ENCODE measurements at places on chromosomes 5 and 9. TPM values are rescaled to one million over a fixed set of nuclear protein-coding genes. Genes with fewer than 3 reads are reported as not detected.

GRCh38 chr9:98316445-98317133 lies 61.1 kb upstream of the TBC1D2 start:
- DNase-seq: no peak

DNA sequence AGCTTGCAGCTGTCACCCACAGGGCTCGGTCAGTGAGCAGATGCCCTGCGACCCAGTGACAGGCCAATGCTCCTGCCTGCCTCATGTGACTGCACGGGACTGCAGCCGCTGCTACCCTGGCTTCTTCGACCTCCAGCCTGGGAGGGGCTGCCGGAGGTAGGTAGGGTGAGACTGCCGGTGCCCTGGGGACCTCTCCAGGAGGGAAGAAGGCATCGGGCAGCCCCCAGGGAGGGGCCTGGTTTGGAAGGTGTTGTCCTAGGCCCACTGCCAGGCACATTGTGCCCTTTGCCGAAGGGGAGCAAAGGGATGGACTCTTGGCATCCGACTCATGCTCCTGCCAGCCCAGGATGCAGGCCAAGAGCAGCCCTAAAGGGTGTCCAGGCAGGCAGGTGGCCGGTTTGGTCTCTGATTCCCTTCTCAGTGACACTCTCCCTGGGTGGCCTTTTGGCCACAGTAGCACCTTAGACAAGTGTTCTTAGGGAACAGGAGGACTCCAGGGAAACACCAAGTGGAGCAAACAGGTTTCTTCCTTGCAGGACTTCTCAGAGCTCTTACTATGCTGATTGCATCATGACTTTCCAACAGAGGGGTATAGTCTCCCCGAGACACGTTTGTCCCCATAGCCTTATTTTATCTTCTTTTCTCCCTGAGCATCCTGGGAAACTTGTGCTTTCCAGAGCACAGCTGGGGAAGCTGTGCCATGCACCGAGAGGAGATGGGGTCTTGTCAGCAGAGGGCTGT lies 28.1 kb upstream of the AIF1L start:
- no peak for DNase-seq

DNA sequence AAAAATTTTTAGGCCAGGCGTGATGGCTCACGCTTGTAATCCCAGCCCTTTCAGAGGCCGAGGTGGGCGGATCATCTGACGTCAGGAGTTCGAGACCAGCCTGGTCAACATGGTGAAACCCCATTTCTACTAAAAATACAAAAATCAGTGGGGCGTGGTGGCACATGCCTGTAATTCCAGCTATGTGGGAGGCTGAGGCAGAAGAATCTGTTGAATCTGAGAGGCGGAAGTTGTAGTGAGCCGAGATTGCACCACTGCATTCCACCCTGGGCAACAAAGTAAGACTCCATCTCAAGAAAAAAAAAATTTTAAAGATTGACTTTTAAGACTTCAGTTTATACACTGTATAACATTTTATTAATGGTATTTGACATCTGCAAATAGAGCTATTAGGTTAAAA lies 60.1 kb upstream of the GNAQ start:
- DNase-seq: no peak

DNA sequence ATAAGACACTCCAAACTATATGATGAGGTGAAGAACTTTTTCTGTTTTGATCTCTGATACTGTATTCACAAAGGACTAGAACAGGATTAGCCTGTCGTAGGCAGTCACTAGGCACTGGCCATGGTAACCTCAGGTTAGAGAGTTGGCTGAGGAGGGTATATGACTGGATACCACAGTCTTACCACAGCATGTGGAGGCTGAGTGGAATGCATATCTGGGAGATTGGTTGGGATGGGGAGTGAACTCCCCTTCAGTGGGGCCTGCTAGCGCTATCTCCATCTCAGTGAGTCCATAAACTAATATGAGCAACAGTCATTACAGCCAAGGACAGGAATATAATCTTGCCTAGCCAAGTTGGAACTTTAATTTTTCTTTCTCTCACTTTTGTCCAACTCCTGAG lies 339.1 kb downstream of the SPATA31D1 start:
- no peak for DNase-seq

- DNase-seq: no peak
Measured at GRCh38 chr5:142006363-142007236, 6.2 kb downstream of the GNPDA1 start.

GRCh38 chr5:25027061-25027460 lies 382.3 kb upstream of the CDH10 start:
- DNase-seq: no peak

DNA sequence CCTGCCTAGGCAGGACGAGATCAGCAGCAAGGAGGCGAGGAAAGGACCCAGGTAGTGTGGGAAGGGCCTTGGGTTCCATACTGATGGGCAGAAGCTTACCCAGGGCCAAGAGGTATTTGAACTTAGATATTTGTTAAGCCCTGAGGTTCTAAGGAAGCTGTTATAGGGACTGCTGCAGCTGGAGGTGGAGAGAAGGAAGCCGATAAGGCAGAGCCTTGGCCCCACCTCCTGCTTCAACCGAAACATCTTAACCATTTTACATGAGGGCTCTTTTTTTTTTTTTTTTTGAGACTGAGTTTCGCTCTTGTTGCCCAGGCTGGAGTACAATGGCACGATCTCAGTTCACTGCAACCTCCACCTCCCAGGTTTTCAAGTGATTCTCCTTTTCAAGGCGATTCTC lies 8.6 kb upstream of the AQP3 start:
- DNase-seq: no peak

DNA sequence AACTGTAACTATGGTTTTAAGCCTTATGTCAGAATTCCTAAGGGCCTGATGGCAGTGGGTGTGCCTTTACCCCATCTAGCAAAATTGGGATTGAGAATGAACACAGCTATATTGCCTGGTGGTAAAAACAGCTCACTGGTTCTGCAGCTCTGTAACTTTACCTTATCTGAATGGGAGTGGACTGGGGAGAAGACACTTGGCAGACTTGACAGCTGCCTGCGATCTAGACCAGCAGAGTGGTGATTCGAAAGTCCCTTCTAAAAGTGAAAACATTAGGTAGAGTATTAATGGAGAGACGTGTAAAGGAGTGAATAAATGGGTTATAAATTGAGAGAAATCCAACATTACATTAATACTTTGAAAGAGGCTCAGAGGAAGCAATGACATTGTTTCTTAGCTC lies 289.1 kb upstream of the EDIL3 start:
- DNase-seq: no peak

Gene PTPRD
- total RNA-seq: 3.1 TPM

GRCh38 chr5:5026409-5026785 lies 113.7 kb upstream of the ADAMTS16 start:
- DNase-seq: no peak

DNA sequence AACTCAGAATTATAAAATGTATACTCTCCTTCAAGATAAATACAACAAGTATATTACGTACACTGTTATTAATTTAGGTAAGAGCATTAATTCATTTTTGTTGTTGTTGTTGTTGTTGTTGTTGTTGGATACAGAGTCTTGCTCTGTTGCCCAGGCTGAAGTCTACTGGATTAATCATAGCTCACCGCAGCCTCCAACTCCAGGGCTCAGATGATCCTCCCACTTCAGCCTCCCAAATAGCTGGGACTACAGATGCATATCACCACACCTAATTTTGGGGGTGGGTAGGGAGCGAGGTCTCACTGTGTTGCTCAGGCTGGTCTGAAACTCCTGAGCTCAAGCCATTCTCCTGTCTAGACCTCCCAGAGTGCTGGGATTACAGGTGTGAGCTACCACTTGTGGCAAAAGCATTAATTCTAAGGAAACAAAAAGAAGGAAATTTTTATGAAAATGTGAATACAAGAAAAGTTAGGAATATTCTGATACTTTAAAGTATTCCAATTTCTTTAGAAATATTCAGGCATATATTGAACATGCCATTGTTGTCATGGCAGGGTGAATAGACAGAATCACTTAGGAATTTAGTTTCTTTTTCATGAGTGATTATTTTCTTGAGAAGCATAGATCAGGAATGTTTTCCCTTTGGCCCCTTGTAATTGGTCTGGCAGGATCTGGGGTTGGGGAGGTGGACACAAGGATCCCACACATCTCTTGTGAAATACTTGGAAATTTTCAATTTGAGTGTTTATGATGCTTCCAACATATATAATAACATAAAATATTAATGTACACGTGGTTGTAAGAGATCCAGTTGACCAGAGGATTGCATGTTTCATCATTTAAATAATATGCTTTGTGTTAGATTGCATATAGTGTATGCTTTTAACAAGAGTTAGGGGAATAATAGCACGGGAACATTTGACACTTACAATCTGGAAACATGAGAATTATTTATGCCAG lies 263.6 kb downstream of the FANCC start:
- DNase-seq: no peak

DNA sequence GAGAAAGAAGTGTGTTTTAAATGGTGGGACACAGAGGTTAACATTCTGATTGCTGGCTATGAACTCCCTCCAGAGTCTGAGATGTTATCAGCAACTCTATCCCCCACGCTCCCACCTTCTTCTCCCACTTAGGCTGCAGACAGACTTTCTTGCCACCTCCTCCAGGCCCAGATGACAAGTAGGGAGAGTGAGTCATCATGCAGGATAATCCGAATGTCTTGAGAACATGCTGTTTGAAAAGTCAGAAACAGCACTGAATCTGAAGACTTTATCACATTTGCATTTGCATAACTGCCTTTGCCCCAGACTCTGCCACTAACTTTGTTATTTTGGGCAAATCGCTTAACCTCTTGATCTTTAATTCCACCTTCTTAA lies 139.8 kb downstream of the ESM1 start:
- no peak for DNase-seq

Gene SHISAL2B
- not detected for total RNA-seq
